Ovary (tissue), 10 donors: ENCODE measurements at places on chromosomes 1 and 21.

GRCh38 chr1:109927356-109927755 is 16.7 kb downstream of the CSF1 start:
- no peaks in the 10 kb centered on the region for H3K27me3 ChIP-seq
- H3K27ac ChIP-seq = peak overlapping the region; percentile 65
- H3K36me3 ChIP-seq = no peaks in the 10 kb centered on the region
- H3K4me3 ChIP-seq = no peak overlapping the region

GRCh38 chr1:2556277-2556677 is at the start of gene TNFRSF14:
TNFRSF14 (plus strand) TSS chr1:2556371; CDS start chr1:2556665, 294 bp downstream.
- DNase-seq = peak; percentile 65
- no peaks in the 10 kb centered on the region for H3K27me3 ChIP-seq
- peaks cover 12% of the 10 kb centered on the region for H3K4me1 ChIP-seq
- no peaks in the 10 kb centered on the region for H3K36me3 ChIP-seq

DNA sequence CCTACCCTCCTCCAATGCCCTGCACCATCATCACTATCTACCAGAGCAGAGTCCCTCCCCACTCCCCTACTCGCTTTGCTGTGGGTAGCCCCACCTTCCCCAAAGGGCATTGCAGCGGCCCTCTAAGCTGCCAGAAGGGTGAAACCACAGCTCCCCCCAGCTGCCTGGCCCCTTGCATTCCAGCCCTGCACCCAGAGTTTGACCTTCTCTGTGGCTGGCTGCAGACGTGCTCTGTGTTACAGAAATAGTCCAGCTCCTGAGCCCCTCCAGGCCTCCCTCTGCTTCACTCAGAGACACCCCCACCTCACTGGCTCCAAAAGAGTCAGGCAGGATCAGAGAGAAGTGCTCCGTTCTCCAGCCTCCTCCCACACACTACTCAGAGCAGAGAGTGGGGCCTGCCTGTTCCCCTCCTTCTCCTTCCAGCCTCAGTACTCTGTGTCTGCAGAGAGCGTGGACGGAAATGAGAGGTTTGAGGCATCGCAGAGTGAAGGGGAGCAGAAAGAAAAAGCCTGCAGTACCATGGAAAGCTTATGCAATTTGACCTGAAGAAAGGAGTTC is 63.2 kb downstream of the PLEKHA6 start:
- peaks cover 22% of the 10 kb centered on the region for H3K4me1 ChIP-seq
- H3K4me3 ChIP-seq = no peak overlapping the region
- DNase-seq = peak; percentile 42
- H3K27ac ChIP-seq = peak overlapping the region; percentile 58

DNA sequence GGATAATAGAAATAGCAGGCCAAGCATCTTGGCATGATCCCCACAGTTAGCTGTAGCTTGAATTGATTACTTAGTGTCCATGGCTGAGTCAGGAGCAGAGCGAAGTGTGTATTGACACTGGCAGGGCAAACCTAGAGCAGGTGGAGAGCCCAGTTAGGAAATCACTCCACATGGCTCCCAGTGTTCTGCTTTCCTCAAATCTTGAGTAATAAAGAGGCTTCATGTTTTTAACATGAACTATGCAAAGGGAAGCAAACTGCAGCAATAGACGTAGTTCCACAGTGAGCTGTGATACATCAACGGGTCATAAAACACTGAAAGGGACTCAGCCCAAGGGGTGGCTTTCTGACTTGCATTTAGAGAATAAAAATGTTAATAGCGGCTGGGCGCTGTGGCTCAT is 28.9 kb downstream of the RHEX start:
- H3K36me3 ChIP-seq = no peaks in the 10 kb centered on the region
- no peak overlapping the region for H3K4me3 ChIP-seq
- no peak for DNase-seq
- no peaks in the 10 kb centered on the region for H3K4me1 ChIP-seq

GRCh38 chr1:58780411-58780810 is 3.4 kb downstream of the JUN start:
- DNase-seq = no peak
- no peak overlapping the region for H3K27ac ChIP-seq
- H3K27me3 ChIP-seq = no peaks in the 10 kb centered on the region
- no peaks in the 10 kb centered on the region for H3K36me3 ChIP-seq
- peak overlapping the region; percentile 89 for H3K4me3 ChIP-seq

DNA sequence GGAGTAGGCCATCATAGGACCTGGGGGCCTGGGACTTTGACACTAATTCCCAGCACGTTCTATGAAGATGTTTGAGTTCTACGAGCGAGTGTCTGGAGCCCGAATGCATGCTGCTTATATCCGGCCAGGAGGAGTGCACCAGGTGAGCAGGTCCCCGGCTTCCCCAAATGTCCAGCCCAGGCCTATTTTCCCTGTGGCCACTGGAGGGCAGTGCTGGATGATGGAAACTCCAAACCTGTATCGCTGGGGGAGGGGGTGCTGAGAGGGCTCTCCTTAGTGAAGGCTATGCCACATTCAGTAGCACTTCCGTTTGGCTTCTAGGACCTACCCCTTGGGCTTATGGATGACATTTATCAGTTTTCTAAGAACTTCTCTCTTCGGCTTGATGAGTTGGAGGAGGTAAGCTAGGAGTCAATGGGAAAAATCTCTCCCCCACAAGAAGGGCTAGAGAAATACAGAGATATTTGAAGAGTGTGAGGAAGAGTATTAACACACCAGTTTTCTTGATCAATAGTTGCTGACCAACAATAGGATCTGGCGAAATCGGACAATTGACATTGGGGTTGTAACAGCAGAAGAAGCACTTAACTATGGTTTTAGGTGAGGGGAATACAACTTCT is 5.2 kb upstream of the FCER1G start:
- peak; percentile 75 for DNase-seq
- H3K4me3 ChIP-seq = no peak overlapping the region
- no peaks in the 10 kb centered on the region for H3K36me3 ChIP-seq
- no peaks in the 10 kb centered on the region for H3K27me3 ChIP-seq
- H3K27ac ChIP-seq = no peak overlapping the region
